ENCODE measurements at places on chromosomes 16 and 17.

DNA sequence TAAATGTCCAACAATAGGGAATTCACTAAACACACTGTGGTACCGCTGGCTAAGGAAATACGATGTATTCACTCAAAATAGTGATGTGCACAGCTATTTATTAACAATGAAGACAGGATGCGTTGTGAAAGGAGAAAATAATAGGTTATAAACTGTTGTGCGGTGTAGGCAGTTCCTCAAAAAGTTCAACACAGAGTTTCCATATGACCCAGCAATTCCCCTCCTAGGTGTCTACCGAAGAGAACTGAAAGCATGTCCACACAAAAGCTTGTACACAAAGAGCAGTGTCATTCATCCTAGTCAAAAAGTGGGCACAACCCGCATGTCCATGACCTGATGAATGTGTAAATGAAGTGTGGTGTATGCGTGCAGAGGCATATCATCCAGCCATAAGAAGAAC lies 1.2 kb upstream of the CES1 start:
- peak; percentile 25 for DNase-seq

- DNase-seq = no peak
Observed at GRCh38 chr17:78399693-78400144, 21.3 kb downstream of the PGS1 start.

GRCh38 chr16:82703871-82704768 lies 77.4 kb downstream of the CDH13 start:
- DNase-seq = no peak

- DNase-seq = no peak
Observed at GRCh38 chr17:49456183-49456965, 38.7 kb upstream of the NGFR start.

GRCh38 chr17:4480929-4481898 lies 17.5 kb upstream of the SPNS2 start:
- no peak for DNase-seq

DNA sequence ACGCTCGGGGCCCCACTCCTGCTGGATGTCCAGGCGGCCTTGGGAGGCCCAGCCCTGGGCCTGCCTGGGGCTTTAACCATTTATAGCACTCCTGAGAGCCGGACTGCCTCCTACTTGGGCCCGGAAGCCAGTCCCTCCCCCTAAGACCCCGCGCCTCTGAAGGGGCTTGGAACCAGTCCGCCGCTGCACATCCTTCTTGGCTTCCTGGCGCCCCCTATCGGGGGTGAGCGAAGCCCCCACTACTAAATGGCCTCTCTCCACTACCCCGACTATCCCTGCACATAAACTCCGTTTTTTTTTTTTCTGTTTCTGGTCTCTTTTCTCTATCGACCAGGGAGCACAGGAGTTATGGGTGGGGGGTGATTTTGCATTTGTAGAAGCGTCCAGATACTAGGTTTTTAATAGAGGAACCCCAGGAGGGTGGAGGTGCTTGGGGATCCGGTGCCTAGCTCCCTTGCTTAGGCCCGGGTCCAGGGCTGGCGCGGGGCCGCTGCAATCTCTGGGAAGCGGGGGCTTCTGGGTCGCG lies 633 bp upstream of the NOL3 start:
- DNase-seq = no peak

DNA sequence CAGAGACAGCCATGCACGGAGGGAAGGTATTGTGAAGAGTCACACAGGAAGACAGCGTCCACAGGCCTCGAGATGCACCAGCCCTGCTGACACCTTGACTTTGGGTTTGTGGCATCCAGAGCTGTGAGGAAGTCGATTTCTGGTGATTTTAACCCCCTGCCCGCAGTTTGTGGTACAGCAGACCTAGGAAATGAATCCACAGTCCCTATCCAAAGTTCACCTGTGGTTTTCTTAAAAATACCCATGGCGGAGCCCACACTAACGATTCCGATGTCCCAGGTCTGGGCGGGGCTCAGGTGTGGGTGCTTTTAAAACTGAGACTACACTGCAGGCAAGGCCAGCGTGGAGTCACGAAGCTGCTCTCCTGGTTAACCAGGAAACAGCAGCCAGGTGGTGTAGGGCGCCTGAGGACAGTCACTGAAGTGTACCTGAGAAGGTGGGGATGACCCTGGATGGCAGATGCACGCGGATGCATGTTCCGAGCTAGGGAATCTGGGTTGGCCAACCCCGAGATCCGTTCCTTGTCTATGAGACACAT lies 14.4 kb upstream of the MEAK7 start:
- DNase-seq = no peak

DNA sequence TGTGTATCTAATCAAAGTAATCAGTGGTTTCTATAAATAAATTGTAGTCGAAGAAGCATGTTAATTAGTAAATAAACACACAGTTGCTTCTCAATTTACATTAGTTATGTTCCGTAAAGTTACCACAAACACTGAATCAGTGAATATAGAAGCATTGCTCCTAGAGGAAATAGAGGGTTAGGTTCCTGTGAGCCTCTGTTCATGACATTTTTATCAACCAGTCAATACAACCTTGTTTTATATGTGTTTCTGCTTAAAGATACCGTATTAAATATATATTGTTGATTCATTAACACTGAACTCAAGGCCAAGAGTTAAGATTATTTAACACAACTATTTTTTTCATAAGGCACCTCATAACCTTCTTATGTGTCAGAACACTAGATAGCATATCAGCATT lies 134.3 kb downstream of the PPM1E start:
- no peak for DNase-seq

- DNase-seq = peak; percentile 11
Observed at GRCh38 chr17:61551255-61551742, 39.7 kb downstream of the NACA2 start.

DNA sequence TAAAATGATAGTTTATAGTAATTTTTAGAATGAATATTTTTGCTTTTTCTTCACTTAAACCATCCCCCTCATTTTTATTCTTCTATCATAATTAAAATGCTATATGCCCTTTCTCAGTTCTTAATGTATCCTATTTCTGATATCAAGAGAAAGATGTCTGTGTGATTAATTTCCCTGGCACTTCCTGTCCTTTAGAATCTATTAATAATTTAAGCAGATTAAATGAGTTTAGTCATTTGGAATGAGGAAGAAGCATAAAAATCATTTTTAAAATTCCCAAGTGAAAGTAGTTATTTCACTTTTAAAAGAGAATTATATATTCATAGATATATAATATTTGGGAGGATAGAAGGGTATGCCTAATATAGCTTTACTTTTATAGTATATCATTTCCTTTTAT lies 27.8 kb upstream of the CDR2 start:
- no peak for DNase-seq

GRCh38 chr16:10138881-10139280 lies 43.3 kb downstream of the GRIN2A start:
- no peak for DNase-seq

DNA sequence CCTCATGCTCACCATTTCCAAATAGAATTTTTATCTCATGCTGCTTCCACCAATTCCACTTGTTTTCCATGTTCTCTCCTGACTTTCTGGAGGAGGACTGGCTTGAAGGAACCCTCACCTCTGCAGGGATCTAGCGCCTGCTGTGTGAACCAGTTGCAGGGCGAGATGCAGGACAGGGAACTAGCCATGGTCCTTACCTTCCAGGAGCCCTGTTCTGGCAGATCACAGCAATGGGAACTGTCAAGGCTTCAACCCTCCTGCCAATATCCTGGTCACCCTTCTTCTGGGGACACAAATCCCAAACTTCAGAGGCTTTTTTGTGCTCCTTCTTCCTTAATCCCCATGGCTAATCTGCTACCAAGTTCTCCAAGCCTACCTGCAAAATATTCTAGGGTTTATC lies 60.4 kb upstream of the MMP2 start:
- DNase-seq = no peak

GRCh38 chr17:41634639-41635038 lies 10.3 kb upstream of the KRT17 start:
- no peak for DNase-seq

DNA sequence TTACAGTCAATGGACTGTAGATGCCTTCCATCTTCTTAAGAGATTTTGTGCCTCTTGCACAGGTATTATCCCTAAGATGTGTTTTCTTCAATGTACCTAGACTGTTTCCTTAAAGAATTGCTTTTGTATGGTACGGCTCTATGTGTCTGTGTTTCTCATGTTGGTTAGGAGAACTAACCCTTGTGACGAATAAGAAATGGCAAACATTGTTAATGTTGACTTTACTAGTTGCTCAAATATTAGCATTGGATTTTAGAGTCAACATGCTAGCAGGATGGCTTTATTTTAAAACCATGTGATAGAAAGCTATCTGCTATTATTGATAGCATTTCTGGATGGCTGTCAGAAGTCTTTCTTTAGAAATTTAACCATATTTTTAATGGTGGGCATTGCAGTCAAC lies 34.5 kb downstream of the WWOX start:
- DNase-seq = no peak

DNA sequence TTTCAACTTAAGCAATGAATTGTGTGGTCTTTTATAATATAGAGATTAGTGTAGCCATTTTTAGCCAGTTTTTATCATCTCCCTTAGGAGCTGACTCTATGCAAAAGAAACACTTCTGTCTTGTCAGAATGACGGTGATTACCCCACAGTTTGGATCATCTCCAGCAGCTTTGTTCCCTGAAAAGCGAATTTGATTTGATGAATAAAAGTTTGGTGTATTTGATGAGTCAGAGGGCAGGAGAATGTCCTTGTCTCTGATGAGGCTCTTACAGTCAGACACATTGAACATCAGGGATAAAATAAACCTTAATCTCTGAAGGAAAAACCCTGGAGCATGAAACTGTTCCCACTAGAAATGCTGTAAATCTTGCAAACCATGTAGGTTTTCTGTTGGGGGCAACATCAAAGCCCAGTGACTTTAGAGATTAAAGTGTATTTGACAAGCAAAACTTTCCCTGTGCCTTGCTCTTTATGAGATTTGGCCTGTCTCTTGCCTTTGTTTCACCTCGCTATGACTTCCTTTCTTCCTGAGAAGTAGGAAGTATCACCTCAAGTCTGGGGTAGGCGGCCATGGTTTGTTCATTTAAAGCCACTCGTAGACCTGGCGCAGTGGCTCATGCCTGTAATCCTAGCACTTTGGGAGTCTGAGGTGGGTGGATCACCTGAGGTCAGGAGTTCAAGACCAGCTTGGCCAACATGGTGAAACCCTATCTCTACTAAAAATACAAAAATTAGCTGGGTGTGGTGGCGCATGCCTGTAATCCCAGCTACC lies 209.3 kb downstream of the FTO start:
- DNase-seq = no peak

- no peak for DNase-seq
Observed at GRCh38 chr16:82943371-82943770, 316.6 kb downstream of the CDH13 start.

DNA sequence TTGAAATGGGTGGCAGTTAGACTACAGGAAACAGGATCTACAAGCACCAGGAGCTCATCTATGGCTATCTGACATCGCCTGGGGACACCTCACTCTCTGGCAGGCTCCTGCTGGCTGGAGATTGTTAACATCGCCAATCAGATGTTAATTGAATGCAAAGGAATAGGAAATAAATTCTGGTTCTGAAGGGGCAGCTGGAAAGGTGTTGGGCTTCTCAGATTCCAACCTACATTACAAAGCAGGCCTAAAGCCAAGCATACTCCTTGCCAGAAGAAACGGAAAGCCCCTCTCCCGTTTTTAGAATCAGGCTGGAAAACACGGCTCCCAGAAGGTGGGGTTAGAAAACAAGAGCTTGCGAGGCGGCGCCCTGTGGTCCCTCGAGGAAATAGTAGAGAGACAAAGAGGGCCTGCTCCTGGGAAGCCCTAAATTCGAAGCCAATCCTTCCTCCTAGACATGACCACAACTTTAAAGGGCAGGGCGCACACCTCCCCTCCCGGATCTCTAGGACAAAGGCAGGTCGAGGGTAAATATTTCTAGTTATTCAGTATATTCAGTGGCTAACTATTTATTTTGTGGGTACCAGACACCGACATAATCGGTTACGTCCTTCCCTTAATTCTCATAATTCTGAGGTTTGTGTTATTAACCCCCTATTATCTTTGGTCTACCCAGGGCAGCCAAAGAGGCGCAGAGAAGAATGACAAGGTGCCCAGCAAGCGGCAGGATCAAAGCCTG lies 763 bp upstream of the TOM1L1 start:
- no peak for DNase-seq

- DNase-seq = no peak
Observed at GRCh38 chr17:21549107-21549687, 143.1 kb upstream of the KCNJ18 start.

- DNase-seq = peak; percentile 96
Observed at GRCh38 chr17:17063546-17064122, 21.4 kb downstream of the MPRIP start.

GRCh38 chr16:89244754-89245153 lies 27.3 kb downstream of the ZNF778 start:
- no peak for DNase-seq

DNA sequence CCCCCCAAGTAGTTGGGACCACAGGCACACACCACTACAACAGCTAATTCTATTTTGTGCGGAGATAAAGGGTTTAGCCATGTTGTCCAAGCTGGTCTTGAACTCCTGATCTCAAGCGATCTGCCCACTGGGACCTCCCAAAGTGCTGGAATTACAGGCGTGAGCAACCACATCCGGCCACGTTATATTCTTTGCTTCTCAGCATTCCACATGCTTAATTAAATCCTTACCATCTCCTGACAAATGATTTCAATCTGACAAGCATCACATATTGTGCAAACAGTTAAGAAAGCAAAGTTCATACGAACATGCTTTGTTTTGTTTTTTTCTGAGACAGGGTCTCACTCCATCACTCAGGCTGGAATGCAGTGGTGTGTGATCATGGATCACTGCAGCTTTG lies 18.2 kb downstream of the HIGD1B start:
- DNase-seq = no peak

GRCh38 chr16:68289202-68289601 lies 21.5 kb downstream of the SLC7A6OS start:
- DNase-seq = no peak

- DNase-seq = no peak
Observed at GRCh38 chr17:4715063-4715744, 4.8 kb downstream of the ARRB2 start.

DNA sequence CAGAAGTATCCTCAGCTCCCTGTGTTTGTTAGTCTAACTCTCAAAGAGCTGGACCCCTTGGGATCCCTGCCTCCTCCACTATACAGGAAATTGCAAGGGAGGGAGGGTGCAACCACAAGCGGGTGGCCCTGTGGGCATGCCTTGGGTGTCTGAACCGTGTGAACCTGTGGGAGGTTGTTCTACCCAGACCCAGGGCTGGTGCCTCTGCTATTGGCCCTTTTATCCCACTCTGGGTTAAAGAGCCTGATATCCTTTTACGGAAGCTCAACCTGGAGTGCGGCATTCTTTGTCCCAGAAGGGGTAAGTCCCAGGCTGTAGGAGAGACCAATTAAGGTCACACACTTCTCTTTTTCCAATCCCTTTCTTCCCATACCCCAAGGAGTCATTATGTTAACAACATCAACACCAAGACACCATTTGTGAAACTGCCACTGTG lies 53.4 kb downstream of the ARSG start:
- no peak for DNase-seq

GRCh38 chr17:65718601-65719000 lies 157.2 kb upstream of the AXIN2 start:
- no peak for DNase-seq

DNA sequence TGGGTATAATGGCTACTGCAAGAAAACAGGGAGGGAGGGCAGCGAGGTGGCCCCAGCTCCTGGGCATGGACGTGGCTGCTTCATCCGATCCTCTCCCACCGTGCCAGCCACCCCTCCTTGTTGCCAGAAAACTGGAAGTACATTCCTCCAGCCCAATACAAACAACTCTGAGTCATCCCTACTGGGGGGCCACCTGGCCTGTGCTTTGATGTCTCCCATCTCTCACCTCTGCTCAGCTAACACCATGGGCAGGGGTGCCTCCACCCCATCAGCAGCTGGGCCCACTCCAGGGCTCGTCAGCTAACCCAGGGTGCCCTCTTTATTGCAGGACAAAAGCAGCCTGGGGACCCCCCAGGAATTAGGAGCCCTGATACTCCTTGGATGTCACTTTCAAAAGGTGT lies 2.0 kb downstream of the RHBDF2 start:
- DNase-seq = no peak
